Thoracic aorta (tissue), 2 donors: ENCODE measurements at places on chromosomes 2 and 18. TPM values are rescaled to one million over a fixed set of nuclear protein-coding genes. Genes with fewer than 3 reads are reported as not detected.

- H3K27ac ChIP-seq, result no peak overlapping the region
- no peak overlapping the region for H3K4me3 ChIP-seq
- no peaks in the 10 kb centered on the region for H3K36me3 ChIP-seq
- DNase-seq, result no peak
Measured at GRCh38 chr2:192469612-192470011, 274.9 kb upstream of the TMEFF2 start.

- no peak for DNase-seq
- H3K4me3 ChIP-seq, result no peak overlapping the region
- H3K27ac ChIP-seq, result no peak overlapping the region
Measured at GRCh38 chr18:68985172-68985820, 187.4 kb downstream of the CCDC102B start.

- no peak for DNase-seq
- H3K4me3 ChIP-seq, result no peak overlapping the region
- H3K27ac ChIP-seq, result no peak overlapping the region
- no peaks in the 10 kb centered on the region for H3K36me3 ChIP-seq
- no peaks in the 10 kb centered on the region for H3K4me1 ChIP-seq
Measured at GRCh38 chr2:5365871-5366461, 326.2 kb upstream of the SOX11 start.

- no peak for DNase-seq
- no peak overlapping the region for H3K4me3 ChIP-seq
- no peaks in the 10 kb centered on the region for H3K36me3 ChIP-seq
- H3K27ac ChIP-seq, result no peak overlapping the region
- H3K27me3 ChIP-seq, result no peaks in the 10 kb centered on the region
Measured at GRCh38 chr2:172227719-172228118, 125.0 kb upstream of the DLX2 start.

The DNAH6 gene
- total RNA-seq, result not detected

DNA sequence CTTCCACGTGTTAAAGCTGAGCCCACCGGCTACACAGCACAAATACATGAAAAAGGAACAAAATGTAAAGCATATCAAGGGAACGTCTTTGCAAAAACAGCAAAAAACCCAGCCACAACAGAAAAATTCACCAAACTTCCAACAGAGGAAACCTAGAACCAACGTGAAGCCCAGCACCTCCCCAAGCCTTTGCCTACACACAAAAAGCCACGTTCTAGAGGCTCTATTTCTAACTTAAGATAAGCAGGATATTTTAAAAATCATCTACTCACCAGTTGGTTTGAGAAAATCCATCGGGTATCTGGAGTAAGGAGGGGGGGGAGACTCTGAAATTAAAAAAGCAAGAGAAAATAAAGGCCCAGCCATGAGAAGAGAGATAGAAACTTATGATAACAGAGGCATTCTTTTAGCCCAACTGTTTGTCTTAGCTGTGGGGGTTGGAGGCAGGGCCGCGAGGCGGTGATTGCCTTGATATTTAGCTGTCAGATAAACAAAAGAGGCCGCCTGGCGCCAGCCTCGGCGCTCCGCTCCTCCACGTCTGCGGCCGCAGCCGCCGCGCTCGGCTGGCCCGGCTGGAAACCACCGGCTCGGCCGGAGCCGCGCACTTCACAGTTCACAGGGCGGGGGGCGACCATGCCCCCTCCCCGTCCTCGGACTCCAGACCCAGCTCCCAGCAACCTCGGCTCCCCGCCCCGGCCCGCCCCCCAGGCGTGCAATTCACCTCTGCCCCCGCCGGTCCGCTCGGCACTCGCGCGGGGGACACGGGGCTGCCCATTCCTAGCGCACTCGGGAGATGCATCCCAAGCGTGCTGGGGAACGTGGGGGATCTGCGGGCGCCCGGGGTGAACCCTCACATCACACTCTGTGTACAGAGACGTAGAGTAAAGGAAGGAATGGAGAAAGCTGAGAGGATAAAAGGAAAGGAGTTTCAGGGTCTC lies 2.4 kb downstream of the SMAD7 start:
- peaks cover 4% of the 10 kb centered on the region for H3K36me3 ChIP-seq
- H3K27me3 ChIP-seq, result no peaks in the 10 kb centered on the region
- H3K4me1 ChIP-seq, result peaks cover 30% of the 10 kb centered on the region
- peak overlapping the region; percentile 96 for H3K4me3 ChIP-seq

GRCh38 chr2:219207134-219207883 lies 727 bp downstream of the ZFAND2B start:
- peak overlapping the region; percentile 91 for H3K4me3 ChIP-seq
- peaks cover 15% of the 10 kb centered on the region for H3K4me1 ChIP-seq
- H3K27ac ChIP-seq, result peak overlapping the region; percentile 93
- no peaks in the 10 kb centered on the region for H3K27me3 ChIP-seq
- DNase-seq, result no peak

- H3K27ac ChIP-seq, result peak overlapping the region; percentile 91
Measured at GRCh38 chr2:55111570-55112228, 61.4 kb upstream of the RTN4 start.

- no peaks in the 10 kb centered on the region for H3K4me1 ChIP-seq
- no peak overlapping the region for H3K4me3 ChIP-seq
- no peak for DNase-seq
- no peaks in the 10 kb centered on the region for H3K36me3 ChIP-seq
- no peaks in the 10 kb centered on the region for H3K27me3 ChIP-seq
Measured at GRCh38 chr18:61664419-61665084, 228.3 kb downstream of the RNF152 start.

The SP140L gene
- total RNA-seq, result 11.4 TPM

- no peaks in the 10 kb centered on the region for H3K36me3 ChIP-seq
- H3K4me1 ChIP-seq, result peaks cover 9% of the 10 kb centered on the region
- no peak overlapping the region for H3K27ac ChIP-seq
- no peak overlapping the region for H3K4me3 ChIP-seq
Measured at GRCh38 chr18:62329691-62330454, 4.8 kb downstream of the TNFRSF11A start.

The DSG4 gene
- total RNA-seq, result not detected

GRCh38 chr2:75421986-75422385 lies 138.8 kb downstream of the EVA1A start:
- H3K4me3 ChIP-seq, result no peak overlapping the region
- no peak for DNase-seq
